GM23248 (cell line): ENCODE measurements at places on chromosomes 5 and 9.

- DNase-seq, result peak; percentile 25
These were observed 72.6 kb downstream of the ZNF354C start for GRCh38 chr5:179132586-179133355.

- DNase-seq, result peak; percentile 23
These were observed 202.9 kb downstream of the MCTP1 start for GRCh38 chr5:95081982-95082381.

DNA sequence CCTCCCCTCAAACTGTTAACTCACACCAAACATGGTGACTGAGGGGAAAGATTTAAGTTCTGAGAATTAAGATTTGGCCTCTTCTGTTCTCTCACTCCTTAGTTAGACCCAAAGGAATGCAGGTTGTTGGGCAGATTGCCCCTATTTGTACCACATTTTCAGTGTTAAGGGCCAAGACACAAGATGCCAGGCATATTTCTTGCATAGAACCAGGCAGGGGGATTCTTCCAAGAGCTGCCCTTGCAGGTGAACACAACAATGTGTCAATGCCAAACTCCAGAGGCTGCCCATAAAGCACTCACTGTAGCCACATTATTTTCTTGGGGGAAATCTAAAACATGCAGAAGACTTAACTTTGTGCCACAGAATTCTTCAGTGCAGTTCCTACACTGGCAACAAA lies 14.7 kb downstream of the MPDZ start:
- DNase-seq, result peak; percentile 24

DNA sequence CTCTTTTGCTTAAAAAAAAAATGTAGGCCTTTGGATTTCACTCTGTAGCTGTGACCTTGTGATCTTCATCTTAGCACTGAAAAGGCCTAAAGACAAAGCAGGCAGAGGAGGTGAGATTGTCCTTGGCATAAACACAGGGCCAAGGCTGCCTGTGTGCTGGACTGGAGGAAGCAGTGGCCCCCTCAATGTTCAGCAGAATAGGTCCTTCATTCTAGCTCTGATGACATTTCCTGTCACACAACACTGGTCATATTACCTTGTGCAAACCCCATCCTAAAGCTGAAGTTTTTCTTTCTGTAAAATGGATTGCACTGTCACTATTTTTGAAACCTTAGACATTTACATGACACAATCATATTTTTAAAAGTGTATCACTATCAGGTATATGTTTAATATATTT lies 147.4 kb downstream of the INSYN2B start:
- DNase-seq, result no peak

DNA sequence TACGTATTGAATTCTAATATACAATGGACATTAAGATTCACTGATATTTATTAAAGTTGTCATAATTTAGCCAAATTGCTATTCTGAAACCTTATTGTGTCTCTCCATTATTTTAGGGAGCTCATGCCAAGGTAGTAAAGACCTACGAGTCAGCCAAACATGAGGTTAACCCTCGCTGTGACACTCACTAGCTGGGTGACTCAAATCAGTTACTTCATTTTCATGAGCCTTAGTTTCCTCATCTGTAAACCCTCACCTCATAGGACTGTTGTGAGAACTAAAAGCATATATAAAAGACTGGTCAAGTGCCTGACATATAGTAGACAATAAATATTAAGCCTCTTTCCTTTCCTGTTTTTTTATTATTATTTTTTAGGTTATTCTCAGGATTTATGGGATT lies 44.0 kb upstream of the PCA3 start:
- no peak for DNase-seq

DNA sequence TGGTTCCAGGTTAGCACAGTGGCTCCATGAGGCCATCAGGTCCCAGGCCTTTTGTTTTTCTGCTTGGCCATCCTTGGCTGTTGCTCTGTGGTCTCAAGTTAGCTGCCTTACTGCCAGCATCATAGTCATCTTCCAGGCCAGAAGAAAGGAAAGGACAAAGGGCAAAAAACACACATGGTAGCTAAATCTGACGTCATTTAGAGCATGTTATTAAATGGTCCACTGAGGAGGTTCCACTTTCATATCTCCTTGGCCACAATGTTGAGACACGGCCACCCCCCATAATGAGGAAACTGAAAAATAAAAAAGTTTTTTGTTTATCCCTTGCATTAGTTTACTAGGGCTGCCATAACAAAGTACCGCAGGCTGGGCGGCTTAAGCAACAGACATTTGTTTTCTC lies 106.4 kb upstream of the NIPBL start:
- no peak for DNase-seq

DNA sequence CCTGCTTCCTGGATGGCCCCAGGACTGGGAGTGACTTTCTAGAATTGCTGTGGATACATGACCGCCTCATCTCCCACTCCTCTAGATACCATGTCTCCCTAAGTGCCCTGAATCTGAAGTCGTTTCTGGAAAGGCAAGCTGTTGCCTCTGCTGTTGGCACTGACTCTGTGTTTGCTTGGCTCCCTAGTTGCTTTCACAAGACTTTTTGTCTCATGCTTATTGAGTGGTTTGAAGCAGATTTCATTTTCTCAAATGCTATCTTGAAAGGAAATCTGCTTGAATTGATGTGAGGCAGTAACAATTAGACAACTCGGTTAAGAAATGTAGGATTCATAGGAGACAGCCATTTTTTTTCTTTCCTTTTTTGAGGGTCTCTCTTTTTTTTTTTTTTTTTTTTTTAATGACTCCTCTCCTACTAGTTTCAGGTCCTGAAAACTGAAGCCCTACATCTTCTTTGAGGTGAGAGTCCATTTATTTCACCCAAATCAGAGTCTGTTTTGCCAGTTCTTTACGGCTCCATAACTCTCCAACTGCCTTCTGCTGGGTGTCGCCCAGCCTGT lies 65.9 kb downstream of the PRDM6 start:
- no peak for DNase-seq

DNA sequence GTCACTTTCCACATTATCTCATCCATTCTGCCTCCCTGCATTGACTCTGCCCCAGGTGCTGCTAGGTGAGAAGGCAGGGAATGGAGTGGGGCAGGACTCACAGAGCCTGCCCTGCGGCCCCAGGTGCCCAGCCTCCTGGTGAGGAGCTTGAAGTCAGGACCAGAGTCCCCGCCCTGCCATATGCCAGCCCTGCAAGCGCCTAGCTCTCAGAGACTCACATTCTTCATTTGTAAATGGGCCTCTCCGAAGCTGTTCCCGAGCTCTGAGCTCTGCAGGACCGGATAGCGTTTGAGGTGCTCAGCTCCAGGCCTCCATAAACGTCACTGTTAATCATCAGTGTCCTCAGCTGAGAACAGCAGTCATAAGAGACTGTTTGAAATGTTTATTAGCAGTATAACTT lies 75.1 kb upstream of the STXBP1 start:
- peak; percentile 85 for DNase-seq

- DNase-seq, result no peak
These were observed 2.8 kb downstream of the ADAMTSL2 start for GRCh38 chr9:133537257-133537656.

DNA sequence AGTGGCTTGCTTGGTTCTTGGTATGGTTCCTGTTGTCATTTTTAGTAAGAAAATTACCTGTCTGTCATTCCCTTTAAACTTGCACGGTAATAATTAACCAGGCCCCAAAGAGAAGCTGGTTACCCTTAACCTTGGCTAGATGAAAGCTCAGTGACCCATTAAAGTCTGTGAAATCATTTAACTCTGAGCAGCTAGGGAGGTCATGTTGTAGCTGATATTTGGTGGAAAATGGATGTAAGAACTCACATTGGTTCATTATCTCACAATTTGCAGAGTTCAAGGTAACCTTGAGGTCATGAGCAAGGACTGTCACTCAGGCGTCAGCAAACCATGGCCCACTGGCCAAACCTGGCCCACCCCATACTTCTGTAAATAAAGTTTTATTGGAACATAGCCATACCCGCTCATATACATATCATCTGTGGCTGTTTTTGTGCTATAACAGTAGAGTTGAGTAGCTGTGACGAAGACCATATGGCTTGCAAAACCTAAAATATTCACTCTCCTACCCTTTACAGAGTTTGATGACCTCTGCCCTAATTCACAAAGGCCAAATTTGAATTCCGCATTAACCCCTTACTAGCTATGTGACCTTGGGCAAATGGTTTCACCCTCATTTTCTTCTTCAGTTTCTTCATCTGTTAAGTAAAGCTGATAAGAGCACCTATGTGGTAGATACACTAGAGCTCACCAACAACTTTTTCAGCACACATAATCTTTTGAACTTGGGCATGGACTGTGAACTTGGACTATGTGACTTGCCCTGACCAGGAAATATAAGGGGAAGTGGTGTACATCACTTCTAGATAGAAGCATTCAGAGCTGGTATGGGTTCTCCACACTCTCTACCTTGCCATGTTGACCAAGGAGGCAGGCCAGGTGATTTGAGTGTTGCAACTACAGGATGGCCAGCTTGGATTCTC lies 61.5 kb upstream of the CPEB4 start:
- DNase-seq, result no peak

DNA sequence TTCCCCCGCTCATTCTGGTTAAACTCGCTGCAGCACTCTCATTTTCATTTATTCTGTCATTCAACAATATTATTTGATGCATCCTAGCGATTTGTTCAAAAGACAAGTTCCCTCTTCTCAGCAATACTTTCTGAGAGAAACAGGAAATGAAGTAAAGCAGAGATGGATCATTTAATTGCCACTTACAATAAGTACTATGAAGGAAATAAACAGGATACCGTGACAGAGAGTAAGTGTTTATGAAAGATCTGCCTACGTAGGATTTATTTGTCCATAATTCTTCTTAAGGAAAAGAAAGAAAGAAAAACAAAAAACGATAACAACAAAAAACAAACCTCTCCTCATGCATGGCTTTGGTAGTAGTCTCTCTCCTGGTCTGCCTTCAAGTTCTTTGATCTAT lies 406.8 kb upstream of the ZNF608 start:
- no peak for DNase-seq

GRCh38 chr9:134239939-134240338 lies 75.6 kb upstream of the RNU6ATAC start:
- DNase-seq, result no peak

GRCh38 chr9:97803167-97804058 lies 49.6 kb upstream of the FOXE1 start:
- DNase-seq, result peak; percentile 82

- peak; percentile 40 for DNase-seq
These were observed 20.2 kb upstream of the MTAP start for GRCh38 chr9:21782205-21782604.

DNA sequence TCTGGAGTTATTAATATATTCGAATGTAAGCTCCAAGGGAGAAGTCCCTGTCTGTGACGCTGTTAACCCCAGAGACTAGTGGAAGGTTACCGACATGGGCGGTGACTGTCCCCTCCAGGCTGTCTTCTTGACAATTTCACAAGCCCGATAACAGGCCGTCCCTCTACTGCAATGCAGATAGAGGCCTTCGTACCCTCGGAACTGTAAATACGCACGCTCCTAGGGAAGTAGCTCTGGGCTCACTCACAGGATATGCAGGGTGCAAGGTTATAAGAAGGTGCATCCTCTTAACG lies 680 bp upstream of the RFK start:
- no peak for DNase-seq

DNA sequence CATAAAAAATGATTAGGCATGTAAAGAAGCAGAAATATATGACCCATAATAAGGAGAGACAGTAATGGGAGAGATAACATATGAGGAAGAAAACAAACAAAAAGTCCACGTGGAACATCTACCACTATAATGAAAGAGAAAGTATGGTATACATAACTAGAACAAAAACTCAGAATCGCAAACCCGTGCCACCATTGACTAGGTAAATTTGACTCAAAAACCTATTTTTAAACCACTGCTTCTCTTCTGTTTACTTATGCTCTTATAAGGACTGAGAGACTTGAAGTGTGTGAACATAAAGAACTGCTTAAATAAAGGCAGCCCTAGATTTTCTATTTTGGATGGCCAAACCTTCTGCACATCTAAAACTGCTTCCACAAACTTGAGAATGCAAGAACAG lies 330.7 kb downstream of the CAAP1 start:
- DNase-seq, result no peak

- DNase-seq, result peak; percentile 28
These were observed 55.2 kb downstream of the NTNG2 start for GRCh38 chr9:132216861-132217619.

GRCh38 chr9:73911804-73912203 lies 585.3 kb upstream of the RORB start:
- no peak for DNase-seq

DNA sequence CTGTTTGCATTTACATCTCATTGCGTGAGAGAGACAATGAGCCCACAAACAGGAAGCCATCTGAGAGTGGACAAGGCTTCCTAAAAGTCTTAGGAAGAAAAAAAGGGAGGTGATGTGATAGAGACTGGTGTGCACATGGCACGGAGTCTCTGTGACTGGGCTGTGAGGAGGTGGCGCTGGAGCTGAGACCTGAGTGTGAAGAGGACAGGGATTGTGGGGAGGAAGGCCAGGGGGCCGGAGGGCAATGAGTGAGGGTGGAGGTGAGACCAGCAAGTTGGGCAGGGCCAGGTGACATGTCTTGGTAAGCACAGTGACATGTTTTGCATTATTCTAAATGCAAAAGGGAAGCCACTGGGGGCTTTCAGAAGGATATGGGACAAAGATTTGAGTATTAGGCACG lies 45.0 kb downstream of the TSPAN17 start:
- DNase-seq, result no peak

DNA sequence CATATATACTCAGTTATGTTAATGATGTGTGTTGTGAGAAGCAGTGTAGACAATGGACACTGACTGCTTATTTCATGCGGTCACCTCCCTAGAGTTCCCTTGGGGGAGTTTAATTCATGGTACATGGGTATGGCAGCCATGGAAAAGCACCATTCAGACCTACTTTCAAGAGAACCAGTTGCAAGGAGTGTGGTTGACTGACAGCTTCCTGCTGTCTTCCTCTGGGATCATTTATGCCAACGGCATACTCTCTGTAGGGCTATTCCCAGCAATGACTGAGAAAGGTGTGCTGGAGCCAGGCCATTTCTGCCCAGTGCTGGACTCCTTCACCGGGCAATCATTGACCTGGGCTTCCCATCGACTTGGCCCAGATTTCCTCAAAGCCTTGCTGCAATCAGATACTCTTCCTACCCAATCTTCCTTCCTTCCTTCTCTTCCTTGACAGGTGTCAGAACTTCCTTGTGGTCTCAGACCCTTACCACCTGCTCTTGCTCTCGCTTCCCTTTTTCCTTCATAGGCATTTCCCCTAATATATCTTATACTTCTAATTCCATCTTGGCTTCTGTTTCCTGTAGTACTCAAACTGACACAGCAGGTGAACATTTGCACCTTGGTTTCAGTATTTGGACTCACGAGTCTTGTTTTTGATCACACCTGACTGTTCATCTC lies 3.4 kb upstream of the CLINT1 start:
- DNase-seq, result no peak

DNA sequence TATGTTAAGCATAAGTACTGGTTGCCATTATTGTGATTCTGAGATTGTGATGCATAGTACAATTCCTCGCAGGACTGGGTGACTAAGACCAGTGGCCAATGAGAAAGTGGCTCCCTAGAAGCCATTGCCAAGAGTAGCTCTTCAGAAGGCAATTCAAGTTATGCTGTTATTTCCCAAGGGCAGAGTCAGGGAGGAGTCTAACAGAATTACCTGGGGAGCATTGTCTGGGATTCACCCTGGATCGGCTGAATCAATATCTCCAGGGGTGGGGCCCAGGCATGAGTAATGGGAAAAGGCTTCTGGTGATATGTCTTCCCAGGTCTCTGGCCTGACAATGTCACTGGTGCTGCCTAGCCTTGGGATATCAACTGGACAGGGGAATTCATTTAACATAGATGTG lies 10.9 kb upstream of the ARHGEF28 start:
- no peak for DNase-seq

GRCh38 chr9:131856105-131856504 lies 116.2 kb upstream of the RAPGEF1 start:
- no peak for DNase-seq
